Heart left ventricle (tissue), 16 donors: ENCODE measurements at places on chromosomes 7 and 10.
A peak's percentile ranks its signal among the peaks of the same experiment; 100 is the strongest.

DNA sequence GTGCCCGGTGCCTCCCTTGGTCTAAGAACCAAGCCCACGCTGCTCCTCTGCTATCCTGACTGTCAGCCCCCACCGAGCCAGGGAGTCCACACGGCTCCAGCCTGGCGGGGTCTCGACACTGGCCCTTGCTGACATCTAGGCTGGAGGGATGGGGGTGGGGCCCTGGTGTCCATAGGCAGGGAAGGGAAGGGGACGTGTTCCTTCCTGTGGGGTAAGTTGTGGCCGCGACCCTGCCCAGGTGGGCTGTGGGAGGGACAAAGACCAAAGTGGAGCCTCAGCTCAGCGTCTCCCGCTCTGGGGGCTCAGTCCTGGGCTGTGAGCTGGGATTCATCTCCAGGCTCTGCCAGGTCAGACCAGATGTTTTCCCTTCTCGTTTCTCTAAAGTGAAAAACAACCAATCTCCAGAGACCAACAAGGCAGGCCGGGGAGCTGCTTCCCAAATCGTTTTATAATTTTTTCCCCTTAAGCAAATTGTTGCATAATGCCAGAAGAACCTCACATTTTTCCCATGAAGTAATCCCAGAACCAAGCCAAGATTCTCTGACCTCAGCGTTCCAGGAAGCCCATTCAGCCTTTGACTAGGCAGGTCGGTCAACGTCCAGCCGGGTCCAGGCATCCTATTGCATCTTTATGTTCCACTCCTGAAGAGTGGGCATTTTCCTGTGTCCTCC lies 101.2 kb downstream of the RGS10 start:
- DNase-seq, result peak; percentile 68

DNA sequence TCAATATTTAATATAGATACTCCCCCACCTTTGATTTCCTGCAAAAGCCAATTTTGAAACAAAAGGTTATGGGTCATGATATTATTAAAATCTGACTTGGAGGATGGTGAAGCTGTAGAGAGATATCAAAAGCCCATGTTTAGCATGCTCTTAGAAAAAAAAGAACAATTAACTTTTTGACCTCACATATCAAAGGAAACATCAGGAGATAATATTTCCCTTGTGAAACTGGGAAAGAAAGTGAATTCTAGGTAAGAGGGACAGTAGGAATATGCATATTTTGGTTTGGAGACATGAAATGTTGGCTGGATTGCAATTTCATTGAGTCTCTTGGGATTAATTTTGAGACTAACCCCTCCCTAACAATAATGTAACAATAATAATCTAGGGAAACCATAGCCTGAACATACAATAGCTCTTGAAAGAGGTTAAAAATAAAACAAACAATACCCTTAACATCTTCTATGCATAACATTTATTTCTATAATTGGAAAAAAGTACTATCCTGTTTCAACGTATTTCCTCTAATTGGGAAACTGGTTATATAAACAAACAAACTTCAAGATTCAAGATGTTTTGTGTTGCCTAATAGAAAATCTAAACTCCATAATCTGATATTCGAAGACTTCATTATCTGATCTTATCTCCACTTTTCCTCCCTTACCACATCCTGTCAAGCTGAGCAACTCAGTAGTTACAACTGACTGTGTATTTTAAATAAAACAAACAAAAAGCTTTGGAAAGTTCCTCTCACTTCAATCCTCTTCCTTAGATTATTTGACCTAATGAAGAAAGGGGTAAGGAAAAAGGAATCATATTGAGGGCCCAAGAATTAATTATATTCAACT lies 14.8 kb downstream of the TMEM26 start:
- DNase-seq, result no peak

- no peak for DNase-seq
These were observed 38.1 kb downstream of the ELMO1 start for GRCh38 chr7:37410305-37411229.

DNA sequence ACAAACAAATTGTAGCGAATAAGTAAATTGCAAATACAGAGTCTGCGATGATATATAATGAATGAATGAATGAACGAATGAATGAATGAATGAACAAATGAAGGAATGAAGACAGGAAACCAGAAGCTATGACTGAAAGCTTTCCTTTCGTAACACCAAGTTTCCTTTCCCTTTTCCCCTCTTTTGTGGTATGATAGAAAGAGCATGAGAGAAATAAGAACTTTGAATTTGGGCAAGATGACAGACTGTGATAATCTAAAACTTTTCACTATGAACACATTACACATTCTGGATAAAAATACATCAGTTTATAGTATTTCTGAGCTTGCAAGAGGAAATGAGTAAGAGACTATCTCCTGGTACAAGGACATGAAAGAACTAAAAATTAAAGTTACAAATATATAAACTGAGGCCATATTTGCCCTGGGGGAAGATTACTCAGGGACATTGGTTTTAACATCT lies 8.4 kb upstream of the UCN3 start:
- DNase-seq, result no peak

DNA sequence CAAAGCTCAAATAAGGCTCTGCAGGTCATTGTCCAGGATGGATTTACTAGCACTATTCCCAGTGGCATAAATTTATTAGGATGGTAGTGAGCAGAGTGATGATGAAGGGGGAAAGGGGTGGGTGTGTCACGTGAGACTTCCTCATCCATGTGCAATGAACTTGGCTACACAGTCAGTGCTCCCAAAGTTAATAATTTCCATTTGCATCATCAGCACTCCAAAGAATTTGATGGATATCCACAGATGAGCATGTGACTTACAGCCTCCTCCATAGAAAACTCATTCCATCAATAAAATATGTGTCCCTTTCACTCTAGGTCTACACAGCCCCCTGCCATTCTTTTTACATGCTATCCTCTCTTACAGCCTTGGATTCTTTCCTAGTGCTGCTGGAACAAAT lies 142.6 kb upstream of the PLPP4 start:
- DNase-seq, result no peak

- no peak for DNase-seq
These were observed 1054.0 kb downstream of the TYW1 start for GRCh38 chr7:68050627-68051026.

GRCh38 chr7:37488163-37488764 lies 39.6 kb upstream of the ELMO1 start:
- DNase-seq, result no peak

- DNase-seq, result no peak
These were observed 124.0 kb downstream of the CELF2 start for GRCh38 chr10:11141571-11142091.

DNA sequence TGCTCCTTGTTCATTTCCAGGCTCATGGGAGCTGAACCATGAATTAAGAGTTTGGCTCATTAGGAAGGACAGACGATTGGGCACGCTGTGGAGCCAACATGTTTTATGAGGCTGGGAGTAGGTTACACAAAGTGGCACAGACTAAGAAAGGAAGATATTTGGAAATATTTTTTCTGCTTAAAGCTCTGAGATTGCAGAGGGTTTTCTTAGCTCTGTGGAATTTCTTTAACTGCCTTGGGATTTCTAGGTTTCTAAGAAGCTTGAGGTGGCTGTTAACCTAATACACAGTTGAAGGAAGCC lies 344.6 kb downstream of the RNLS start:
- no peak for DNase-seq

GRCh38 chr10:108638225-108638624 lies 1285.1 kb downstream of the XPNPEP1 start:
- no peak for DNase-seq

- DNase-seq, result no peak
These were observed 63.9 kb upstream of the LOXL4 start for GRCh38 chr10:98331885-98332284.

DNA sequence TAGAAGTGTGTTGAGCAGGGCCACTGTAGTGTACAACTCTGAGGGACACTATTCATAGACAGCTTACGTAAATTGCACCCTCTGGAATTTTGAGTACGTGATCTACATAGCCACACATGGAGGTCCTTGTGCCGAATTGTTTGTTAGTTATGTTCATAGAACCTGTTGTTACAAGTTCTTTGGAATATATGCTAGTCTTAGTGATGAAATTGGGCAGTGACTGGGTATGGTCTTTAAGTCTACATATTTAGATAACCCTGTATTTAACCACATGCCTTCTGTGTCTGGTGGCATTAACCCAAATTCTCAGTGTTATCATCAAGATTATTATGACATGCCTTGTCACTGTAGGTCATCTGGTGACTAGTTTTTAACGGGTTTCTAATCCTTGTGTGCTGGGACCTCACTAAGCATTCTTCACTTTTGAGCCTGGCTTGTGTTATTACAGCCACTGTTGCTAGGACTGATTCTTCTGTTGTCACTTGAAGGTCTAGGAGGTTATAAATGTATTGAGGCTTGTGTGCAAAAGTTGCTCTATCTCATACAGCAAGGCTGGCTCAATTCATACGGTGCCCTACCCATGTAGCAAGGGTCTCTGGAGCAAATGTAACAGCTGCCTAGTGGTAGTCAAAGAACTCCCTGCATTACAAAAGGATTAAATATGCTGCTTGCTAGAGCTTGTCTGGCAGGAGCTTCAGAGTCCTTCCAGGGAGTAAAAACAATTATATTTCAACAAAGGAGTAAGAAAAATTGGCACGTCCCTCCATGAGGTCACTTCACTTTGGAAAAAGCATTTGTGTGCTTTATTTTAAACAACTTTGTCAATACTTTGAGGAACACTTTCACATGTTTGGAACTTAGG lies 65.4 kb downstream of the CDK14 start:
- DNase-seq, result no peak

DNA sequence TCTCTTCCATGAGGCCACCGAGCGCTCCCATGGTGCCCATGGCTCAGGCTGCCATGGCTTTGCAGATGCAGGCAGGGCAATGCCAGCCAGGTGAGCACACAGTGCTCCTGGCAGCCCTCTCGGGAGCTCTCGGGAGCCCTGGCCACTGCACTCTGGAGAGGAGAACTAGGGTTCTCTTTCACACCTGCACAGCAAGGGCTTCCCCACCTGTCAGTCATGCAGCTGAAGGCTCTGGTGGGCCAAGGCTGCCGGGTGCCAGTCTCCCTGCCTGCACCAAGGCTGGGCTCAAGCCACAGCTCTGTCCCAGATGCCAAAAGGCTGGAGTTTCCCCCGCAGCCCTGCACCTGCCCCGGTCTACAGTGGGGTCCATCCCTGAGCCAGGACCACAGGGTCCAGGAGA lies 32.6 kb downstream of the NUDT1 start:
- DNase-seq, result peak; percentile 39

GRCh38 chr7:26554952-26555351 lies 263.3 kb downstream of the SNX10 start:
- no peak for DNase-seq
